ENCODE measurements at places on chromosomes 7 and 10.

DNA sequence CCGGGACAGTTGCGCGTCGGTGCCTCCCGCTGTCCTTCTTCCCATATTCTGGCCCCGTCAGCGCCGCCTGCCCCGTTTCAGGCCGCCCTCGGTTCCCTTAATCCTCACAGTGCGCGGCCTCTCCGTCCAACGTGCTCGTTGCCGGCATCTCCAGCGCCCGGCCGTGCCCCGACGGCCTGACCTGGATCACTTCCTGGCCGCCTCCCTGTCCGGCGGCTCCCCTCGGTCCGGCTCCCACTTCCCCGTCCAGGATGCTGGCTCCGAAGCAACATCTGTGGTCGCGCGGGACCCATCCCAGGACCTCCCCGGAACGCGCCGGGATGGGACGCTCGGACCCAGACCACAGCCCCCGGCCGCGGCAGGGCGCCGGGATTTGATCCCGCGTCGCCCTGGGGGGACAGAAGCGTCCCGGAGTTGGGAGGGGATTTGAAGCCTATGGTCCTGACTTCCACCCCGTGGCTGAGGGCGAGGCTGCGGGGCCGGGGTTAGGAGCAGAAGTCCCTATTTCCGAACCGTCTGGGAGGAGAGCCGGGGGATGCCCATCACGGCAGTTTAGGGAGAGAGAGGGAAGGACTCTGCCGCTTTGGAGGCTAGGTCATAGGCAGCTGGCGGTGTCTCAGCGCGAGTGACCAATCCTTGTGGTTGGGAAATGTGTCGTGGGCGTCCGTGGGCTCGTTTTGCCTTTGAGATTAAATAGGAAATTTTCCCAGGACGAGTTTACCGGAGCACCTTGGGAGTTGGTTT lies 53.8 kb downstream of the KCTD7 start:
- no peak for DNase-seq

DNA sequence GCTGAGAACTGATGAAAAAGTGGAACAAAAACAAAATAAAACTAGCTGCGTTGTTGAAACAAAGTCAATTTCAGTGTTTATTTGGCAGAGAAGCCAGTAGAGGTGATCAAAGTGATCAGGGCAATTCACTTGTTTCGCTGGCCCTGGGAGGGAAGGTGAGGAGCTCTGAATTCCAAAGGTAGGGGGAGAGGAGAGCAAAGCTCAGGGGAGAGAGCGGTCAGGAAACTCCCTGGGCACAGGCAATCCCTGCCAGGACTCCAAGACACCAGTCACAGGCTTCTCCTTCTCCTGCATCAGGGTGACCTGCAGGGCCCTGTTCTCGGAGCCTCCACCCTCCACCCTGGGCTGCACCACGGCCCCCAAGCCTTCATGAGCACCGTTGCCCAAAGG lies 6.8 kb upstream of the KIAA1217 start:
- no peak for DNase-seq

DNA sequence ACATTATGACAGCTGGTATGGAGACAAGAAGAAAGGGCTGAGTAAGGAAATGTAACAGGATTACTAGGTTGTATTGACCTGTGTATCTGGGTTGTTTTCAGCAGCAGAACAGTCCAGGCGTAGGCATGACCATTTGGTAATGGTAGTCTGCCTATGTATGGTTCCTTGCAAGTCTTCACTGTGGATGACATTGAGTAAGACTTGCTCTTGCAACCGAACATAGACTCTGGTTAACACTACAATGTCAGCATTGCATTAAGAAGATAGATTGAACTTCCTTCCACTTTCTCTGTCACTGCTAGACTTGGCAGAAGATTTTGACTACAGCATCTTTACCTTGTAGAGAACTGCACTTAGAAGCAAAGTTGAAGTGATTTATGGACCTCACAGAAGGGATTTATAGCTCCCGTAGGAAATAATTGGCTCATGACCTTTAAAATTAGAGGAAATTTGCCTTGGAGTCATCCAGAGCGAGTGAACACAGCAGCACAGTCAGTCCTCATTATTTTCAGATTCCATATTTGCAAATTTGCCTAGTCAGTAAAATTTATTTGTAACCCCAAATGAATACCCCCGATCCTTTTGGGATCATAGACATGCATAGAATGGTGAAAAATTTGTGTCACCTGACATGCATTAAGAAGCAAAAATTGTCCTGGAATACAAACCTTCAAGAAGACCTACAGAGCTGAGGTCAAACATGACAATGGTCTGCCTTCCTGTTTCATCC lies 79.6 kb upstream of the STRIP2 start:
- no peak for DNase-seq

DNA sequence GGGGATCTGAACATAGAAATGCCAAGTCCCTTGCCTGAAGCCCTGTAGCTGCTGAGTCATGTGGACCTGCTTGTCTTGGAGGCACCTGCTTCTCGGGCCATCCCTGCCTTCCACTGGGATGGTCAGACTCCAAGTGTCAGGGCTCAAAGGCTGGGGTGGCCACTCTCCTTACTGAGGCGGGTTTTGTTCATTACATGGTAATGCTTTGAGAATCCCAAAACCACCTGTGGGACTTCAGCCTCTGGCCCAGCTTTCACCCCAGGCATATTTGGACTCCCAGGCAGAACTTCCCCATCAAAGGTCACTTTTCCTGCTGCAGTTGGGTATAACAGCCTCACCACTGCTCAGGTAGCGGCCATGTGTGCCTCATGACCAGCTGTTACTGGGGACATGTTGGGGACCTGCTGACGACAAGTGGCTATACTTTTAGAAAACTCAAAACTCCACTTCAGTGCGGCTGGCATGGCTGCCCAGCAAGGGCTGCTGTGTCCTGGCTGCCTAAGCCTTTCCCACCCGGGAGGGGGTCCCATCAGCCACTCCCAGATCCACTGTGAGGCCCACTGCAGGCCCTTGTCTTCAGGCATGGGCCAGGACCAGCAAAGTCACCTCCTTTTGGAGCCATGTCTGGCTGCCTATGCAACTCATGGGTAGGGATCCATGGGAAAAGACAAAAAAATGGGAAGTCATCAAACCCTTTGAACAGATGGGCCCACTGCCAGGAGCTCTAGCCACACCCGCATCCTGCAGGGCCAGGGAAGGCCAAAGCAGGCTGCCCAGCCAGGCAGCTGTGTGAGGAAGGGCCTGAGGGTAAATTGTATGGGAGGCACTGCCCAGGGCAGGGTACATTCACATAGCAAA lies 96.7 kb downstream of the ARHGAP22 start:
- no peak for DNase-seq

DNA sequence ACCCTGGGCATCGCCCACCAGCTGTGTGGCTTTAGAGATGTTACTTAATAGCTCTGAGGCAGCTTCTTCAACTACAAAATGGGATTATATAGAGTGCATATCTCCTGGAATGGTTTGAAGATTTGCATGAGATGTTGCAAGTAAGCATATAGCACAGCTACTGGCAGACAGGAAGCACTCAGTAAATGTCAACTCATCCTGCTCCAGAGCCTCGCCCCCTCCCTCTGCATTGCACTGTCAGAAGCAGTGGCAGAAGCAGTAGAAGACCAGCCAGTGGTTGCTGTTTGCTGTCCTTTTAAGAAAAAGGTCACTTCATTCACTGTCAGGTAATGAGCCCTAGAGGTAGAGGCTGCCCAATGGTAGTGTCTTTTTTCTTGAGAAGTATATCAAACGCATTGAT lies 180.0 kb upstream of the GHITM start:
- no peak for DNase-seq

- DNase-seq, result no peak
Observed at GRCh38 chr7:101362334-101363195, at the start of gene COL26A1. COL26A1 (plus strand) TSS chr7:101362875; CDS start chr7:101363033, 158 bp downstream.

DNA sequence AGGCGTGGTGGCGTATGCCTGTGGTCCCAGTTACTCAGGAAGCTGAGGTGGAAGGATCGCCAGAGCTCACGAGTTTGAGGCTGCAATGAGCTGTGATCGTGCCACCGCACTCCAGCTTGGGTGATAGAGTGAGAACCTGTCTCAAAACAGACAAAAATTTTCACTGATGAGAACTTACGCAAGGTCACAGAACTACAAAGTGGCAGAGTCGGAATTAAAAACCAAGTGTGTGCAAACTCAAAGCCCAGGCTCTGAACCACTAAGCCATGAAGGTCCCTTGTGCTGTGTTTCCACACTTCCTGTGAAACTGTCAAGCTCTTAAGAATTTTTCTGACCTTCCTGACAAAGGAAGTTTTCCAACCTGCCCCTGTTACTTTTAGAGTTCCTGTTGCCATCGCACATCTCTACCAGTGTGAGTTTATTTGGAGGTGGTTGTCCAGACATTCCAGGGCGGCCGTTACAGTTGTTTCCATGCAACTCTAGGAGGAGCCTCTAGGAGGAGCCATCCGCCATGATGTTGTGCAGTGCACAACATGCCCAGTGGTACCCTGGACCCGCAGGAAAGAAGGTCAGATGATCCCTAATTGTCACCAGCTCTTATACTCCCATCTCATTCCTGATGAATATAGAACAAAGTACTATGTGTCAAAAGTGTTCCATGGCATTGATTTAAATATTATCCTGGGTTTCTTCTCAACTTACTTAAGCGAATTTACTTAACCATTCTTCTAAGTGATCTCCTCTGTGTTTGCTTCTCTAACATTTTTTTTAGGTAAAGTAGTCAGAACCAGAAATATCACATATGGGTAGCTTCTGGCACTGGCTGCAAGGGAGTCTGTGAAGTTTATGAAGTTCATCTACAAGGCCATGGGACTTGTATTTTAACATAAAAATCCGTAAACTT lies 49.0 kb upstream of the LYZL1 start:
- DNase-seq, result no peak

GRCh38 chr10:29804025-29804852 lies 169.5 kb upstream of the SVIL start:
- no peak for DNase-seq

DNA sequence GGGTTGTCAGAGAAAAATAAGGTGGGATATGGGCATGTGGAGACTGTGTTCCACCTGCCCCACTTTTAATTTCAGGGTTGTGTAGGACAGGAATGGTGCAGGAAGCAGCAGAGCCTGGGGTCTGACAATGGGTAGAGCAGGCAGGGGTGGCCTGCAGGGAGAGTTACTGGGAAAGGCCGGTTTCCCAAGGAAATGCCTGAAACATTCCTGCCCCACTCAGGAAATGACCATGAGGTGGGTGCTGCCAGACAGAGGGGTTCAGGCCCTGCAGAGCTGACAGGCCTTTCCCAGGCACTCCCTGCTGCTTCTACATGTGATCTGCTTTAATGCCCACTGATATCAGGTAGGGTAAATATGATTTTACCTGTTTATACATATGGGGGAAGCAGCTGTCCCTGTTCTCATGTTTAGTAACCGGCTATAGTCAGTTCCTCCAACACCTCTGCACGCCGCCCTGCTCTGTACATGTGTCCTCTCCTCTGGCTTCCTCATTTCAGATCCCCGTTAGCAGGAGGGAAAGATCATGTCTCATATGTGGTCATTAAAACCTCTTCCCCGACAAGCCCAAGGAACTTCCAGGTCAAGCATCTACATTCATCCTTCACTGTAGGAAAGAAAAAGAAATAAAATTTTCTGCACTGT lies 118.6 kb upstream of the PRSS58 start:
- DNase-seq, result no peak

- no peak for DNase-seq
Observed at GRCh38 chr10:117544711-117545140, 2.2 kb downstream of the EMX2 start.

DNA sequence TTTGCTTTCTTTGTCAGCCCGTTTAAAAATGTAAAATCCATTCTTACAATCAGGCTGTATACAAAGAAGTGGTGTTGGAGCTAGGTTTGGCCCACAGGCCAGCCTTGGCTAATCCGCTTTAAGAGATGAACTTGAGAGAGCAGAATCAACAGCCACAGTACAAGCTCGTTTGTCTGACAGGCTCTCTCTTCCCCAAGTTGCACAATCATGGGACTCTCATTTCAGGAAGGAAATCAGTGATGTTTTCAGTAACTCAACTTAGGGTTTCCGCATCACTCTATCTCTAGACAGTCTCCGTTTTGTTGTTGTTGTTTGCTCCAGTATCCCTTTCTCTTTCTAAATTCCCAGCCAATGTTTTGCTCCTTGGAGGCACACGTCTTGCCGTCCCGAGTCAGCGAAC lies 582.0 kb upstream of the MKI67 start:
- DNase-seq, result no peak

DNA sequence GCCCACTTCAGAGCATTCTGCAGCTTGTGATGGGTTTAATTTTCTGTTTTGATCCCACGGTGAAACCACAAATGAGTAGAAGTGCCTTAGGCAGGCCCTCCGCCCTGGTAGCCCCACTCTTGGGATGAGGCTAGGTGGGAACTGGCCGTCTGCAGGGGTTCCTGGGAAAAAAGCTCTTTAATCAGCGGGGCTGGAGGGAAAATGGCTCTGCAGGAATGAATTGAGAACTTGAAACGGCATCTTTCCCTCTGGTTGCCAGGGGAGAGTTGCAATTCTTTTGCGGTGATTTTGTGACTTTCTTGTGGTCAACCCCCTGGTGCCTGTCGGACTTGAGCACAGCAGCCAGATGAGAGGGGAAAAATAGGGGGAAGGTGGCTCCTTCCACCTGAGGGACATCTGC lies 32.7 kb downstream of the COL26A1 start:
- no peak for DNase-seq

DNA sequence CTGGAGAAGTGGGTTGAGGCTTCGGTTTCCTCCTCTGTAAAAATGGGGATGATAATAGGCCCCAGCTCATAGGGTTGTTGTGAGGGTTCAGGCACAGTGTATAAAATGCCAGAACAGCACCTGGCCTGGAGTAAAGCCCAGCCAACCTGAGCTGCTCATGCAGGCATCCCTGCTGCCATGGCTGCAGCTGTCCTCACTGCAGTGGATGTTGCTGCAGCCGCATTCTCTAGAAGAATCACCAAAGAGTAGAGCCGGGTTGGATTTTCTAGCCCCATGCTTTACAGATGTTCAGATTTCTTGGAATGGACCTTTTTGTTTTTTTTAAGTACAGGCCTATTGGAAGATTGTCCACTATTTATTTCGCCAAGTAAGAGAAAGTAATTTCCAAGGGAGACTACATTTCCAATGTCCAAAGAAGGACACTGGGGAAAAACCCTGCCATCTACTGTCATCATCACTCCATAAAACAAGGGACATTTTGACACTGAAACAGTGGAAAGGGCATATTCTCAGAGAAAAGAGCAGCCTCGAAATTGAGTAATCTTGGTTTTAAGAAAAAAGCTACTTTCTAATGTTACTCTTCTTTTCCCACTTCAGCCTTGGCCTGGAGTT lies 147.5 kb upstream of the TCF7L2 start:
- no peak for DNase-seq

DNA sequence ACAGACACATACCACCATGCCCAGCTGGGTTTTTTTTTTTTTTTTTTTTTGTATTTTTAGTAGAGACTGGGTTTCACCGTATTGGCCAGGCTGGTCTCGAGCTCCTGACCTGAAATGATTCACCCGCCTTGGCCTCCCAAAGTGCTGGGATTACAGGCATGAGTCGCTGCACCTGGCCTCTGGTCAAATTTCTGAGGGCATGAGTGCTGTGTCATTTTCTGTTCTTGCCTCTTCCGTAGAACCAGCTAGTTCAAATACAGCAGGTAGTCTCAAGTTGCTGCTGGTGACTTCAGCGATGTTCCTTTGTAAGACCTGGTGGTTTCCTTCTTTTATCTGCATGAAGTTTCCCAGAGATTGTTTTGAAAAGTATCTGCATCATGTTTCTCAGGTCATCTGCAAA lies 134.8 kb upstream of the SHH start:
- no peak for DNase-seq

- no peak for DNase-seq
Observed at GRCh38 chr10:82206831-82207230, 331.8 kb downstream of the NRG3 start.

- no peak for DNase-seq
Observed at GRCh38 chr7:3733541-3734140, 432.6 kb downstream of the SDK1 start.

GRCh38 chr10:69421611-69422308 lies 5.0 kb upstream of the TACR2 start:
- no peak for DNase-seq
